ENCODE measurements at places on chromosomes 1 and 21. TPM values are rescaled to one million over a fixed set of nuclear protein-coding genes. Genes with fewer than 3 reads are reported as not detected.

LCA5L gene
- 1.1 TPM for total RNA-seq

OPTC gene
- not detected for total RNA-seq

SDC3 gene
- total RNA-seq: 32.4 TPM

GRCh38 chr1:162009501-162010174, 14.0 kb downstream of the OLFML2B start:
- DNase-seq: no peak

- no peak for DNase-seq
Measured at GRCh38 chr21:38721958-38722357, 83.8 kb upstream of the ETS2 start.

DNA sequence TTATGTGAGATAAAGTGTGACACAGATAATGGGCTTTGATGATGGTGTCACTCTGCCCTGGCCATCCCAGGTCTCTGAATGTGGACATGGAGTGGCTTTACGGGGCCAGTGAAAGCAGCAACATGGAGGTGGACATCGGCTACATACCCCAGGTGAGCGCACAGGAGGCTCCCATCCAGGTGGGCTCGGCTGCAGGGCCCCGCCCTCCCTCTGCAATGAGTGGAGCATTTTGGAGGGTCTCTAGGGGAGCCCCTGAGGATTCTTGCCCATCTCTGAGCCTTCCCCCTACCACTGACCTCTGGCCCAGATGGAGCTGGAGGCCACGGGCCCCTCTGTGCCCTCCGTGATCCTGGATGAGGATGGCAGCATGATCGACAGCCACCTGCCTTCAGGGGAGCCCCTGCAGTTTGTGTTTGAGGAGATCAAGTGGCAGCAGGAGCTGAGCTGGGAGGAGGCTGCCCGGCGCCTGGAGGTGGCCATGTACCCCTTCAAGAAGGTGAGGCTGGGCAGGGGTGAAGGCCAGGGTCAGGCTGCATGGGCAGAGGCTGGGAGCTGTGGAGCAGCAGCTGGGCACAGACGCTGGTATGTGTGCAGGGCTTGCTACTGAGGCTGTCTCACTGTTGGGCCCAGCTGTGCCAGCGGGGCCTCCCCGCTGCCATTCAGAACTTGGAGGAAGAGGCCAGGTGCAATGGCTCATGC, 8.2 kb upstream of the MTFR1L start:
- DNase-seq: no peak

- DNase-seq: no peak
Measured at GRCh38 chr1:201013991-201014815, 9.3 kb downstream of the KIF21B start.

GRCh38 chr1:201295346-201295745, 12.0 kb downstream of the PKP1 start:
- DNase-seq: no peak

GRCh38 chr1:174239541-174239940, 80.2 kb downstream of the RABGAP1L start:
- DNase-seq: no peak

- no peak for DNase-seq
Measured at GRCh38 chr1:12202577-12202976, 27.3 kb upstream of the VPS13D start.

DNA sequence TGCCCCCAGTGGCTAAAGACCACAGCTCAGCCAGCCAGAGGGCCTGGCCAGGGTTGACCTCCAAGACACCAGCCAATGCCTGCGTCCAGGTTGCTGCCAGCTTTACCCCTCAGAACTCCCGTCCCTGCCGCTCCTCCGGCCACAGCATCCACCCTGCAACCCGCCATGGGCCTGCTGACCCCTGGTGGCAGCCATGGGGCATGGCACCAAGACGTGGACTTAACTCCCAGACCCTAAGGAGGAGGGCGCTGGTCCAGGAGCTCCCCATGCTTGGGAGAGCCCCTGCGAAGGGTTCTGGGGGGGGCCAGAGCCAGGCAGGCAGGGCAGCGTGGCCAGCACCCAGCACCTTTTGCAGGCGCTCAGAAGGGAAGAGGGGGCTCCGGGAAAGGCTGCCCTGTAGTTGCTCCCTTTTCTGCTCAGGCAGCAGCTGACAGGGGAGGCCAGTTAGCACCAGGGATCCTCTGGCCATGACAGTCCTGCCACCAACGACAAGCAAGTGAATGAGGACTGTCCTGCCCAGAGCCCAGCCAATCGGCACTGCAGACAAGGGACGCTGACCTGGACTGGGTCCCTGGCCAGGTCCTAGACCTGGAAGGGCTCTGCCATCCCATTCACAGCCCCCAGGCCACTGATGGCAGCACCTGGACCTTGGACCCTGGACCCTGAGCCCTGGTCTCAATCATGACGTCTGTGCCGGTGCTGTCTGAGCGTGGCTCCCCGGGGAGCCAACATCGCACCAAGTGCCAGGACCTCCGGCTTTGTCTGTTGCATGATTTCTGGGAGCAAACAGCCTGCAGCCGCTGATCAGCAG, 246.2 kb downstream of the NPHP4 start:
- DNase-seq: peak; percentile 40

DNA sequence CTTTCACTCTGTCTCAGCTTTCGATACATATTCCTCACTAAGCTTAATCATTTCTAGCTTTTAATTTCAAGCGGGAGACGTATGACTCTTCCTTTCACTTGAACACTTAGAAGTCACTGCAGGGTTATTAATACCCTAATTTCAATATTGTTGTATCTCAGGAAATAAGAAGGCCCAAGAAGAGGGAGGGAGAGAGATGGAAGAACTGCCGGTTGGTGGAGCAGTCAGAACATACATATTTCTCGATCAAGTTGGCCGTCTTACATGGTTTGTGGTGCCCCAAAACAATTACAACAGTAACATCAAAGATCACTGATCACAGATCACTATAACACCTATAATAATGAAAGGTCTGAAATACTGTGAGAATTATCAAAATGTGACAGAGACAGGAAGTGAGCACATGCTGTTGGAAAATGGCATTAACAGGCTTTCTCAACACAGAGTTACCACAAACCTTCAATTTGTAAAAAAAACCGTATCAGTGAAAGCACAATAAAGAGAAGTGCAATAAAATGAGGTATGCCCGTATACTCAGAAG, 145.4 kb upstream of the HP1BP3 start:
- DNase-seq: no peak

- DNase-seq: no peak
Measured at GRCh38 chr1:228341450-228341813, 65.2 kb downstream of the TRIM11 start.

DNA sequence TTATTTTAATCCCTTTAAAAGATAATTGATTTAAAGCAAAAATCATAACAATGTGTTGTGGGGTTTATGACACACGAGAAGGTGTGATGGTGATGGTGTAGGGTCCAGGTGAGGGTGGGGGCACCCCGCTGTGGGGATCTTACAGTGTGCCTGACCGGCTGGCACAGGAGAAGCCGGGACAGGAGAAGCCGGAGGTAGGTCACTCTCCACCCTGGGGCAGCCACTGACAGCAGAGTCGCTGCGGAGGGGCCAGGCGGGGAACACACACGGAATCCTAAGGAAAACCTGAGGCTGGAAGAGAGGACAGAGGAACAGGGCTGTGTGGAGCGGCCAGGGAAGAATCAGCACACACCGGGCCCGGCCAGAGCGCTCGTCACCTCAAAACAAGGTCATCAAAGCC, 4.3 kb upstream of the LRRC3 start:
- no peak for DNase-seq

All from urinary bladder (tissue), 4 donors.